ENCODE measurements at places on chromosomes 7 and 10.

DNA sequence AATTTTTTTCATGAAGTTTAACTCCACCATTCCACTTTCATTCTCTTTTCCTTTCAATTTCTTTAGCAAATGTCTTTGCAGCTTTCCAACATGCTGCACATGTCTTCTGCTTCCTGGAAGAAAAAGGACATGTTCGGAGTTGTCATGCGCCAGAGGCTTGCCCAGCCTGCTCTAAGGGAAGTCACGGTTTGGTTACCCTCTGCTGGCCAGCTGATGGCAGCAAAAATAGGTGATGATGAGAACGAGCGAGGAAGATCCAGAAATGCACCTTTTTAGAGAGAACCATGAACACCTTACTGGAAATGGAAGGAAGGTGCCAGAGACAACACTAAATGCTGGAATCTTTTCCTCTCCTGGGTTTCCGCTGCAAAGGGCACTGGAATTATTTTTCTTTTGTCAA, 4.9 kb upstream of the ZSCAN21 start:
- DNase-seq, result no peak

DNA sequence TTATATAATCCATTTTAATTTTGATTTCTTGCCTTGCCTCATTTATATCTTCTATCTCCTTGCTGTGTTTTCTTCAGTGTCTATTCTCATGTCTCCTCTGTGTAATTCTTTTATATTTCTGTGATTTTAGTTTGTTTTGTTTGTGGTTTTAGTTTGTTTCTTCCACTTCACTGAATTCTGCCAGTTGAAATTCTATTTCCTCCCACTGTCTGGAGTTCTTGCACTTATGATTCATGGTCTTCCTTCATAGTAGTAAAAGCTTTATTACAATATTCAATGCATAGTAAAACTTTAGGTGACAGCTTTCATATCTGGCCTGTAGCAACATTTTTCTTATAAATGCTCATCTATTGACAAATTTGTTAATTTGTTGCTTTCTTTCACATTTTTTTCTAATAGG, 113.3 kb downstream of the MAGI2 start:
- no peak for DNase-seq

GRCh38 chr7:106142136-106142535, 30.0 kb upstream of the SYPL1 start:
- DNase-seq, result no peak

- DNase-seq, result peak; percentile 38
These were observed 1.8 kb downstream of the ZMYND11 start for GRCh38 chr10:137031-137430.

- DNase-seq, result no peak
These were observed 55.9 kb downstream of the SHH start for GRCh38 chr7:155756322-155756721.

DNA sequence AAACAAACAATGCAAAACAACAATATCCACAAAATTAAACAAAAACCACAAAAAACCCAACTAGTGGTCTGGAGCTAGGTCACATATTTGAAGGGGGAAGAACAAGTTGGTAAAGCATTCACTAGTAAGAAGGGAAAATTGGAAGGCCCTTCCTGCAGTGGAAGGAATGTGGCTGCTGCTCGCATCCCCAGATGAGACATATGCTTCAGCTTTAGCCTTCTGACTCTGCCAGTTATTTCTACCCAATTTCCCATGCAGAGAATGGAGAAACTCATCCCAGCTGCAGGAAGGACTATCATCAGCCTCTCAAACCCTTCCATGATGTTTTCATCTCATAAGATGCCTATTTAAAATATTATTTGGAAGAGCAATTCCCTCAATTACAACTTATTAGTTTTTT, 176.6 kb downstream of the BMPER start:
- DNase-seq, result no peak

DNA sequence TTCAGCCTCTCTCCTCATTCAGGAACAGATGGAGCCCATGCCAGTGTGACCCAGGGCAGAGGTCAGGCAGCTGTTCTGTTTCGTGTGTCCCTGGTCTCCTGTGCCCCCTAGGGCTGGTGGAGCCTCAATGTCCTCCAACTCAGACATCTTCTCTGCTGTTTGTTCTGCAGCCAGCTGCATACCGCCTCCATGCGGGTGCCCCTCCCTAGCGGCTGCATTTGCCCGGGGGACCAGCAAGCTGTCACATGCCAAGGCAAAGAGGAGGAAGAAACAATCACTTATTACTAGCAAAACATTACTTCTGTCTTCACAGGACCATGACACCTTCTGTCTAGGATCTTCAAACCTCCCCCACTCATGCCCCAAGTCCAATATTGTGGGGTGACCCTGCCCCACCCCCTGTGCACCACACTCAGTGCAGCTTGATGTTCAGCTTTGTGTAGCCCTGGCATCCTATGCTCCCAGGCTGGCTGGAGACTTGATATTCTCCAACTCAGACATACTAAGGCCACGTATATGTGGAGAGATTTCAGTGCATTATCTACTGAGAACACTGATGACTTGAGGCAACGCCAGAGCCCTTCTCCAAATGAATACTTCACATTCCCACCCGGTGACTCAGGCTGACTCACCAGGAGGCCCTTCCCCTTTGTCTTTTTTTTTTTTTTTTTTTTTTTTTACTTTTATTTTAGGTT, 188.9 kb downstream of the SKIDA1 start:
- DNase-seq, result peak; percentile 47

GRCh38 chr7:138607216-138608126, 93.7 kb downstream of the SVOPL start:
- peak; percentile 22 for DNase-seq

GRCh38 chr10:14173706-14174594, 156.8 kb downstream of the FRMD4A start:
- peak; percentile 92 for DNase-seq
